ENCODE measurements at places on chromosomes 13 and 19.

DNA sequence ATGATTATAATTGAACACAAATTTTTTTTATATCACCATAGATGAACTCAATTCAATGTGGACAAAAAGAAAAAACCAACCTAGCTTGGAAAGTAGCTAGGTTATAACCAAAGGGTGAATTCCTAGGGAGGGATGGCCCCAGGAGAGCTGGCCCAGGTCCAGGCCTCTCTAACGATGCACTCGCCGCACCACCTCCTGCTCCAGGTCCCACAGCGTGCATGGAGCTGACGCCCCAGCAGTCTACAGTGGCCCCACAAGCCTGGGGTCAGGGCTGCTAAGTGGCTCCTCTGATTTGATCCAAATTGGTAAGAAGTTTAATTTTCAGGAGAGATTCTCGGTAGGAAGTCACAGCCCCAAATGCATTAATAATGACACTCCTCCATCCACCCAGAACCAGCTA is 48.8 kb downstream of the TSHZ3 start:
- DNase-seq = no peak

GRCh38 chr19:8363803-8364771 is at the start of gene ANGPTL4:
Gene ANGPTL4 (plus strand): TSS chr19:8364155. CDS start chr19:8364322, 167 bp downstream.
- peak; percentile 60 for DNase-seq

GRCh38 chr13:112880976-112881540 is 88.0 kb upstream of the MCF2L start:
- no peak for DNase-seq

GRCh38 chr13:23320926-23321534 is 112.5 kb downstream of the SACS start:
- no peak for DNase-seq

DNA sequence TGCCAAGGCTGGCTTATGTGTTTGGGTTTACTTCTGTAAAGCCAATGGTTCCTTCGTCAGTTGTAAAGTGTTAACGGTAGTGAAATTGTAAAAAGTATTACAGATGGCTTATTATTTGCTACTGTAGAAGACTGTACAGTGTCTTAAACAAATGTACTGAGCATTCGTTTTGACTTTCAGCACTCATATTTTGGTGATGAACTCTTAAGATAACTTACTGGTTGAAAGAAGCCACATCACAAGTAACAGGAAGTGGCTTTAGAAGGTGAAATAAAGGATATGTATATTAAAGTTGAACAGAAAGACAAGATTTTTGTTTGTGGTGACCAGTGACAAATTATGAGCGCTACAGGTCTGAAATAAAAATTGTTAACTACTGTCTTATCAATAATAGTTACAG is 64.2 kb downstream of the URI1 start:
- DNase-seq = peak; percentile 54

DNA sequence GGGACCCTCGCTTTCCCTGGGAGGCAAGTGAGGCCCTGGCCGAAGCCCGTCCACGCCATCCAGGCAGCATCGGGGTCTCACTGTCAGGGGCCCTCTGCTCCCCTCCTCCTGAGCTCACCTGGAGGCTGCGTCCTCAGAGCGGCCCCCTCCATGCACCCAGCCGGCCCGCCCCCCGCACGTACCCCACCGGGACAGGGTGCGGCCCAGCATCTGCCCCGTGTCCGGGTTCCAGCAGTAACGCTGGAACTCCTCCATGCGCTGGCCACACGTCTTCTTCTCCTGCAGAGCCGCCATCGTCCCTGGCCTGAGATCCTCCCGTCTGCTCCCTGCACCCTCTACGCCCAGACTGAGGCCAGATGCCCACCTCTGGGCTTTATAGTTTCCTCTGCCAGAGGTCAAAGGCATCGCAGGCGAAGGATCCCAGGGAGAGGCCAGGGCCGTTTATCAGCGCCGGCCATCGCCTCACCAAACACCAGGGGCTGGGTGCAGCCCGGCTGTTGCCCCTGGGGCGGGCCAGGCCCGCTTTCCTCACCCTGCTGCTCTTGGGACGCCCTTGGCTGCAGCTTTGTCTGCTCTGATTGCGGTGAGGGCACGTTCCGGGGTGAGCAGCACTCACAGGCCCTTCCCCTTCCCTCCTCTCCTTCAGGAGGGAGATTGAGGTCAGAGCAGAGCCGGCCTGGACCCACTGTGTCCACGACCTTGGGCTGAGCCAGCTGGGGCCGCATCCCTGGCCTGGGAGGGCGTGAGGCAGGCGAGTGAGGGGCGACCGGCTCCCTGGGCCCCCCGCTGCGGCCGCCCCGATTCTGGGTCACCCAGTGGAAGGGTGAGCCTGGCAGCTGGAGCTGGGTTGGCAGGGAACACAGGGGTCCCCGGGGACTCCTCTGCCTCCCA is at the start of gene ATP4B:
TSS of gene ATP4B (minus strand) at position 348 of the 891 bp plus-strand sequence. CDS start at position 294, 54 bp downstream.
- no peak for DNase-seq

GRCh38 chr13:32650705-32651311 is 64.6 kb downstream of the PDS5B start:
- DNase-seq = peak; percentile 88

GRCh38 chr13:101837288-101837687 is 384.8 kb downstream of the ITGBL1 start:
- no peak for DNase-seq

GRCh38 chr13:33218020-33218419 is 67.5 kb downstream of the STARD13 start:
- DNase-seq = no peak

DNA sequence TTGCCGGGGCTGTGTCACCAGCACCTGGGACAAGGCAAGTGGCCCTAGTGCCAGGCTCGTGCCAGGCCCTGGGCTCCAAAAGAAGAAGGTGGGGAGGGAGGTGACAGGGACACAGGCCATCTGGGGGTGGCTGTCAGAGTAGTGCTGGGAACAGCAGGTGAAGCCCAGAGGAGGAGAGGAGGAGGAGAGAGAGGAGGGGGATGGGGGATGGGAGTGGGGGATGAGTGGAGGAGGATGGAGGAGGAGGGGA is 18.7 kb downstream of the LSM4 start:
- no peak for DNase-seq

DNA sequence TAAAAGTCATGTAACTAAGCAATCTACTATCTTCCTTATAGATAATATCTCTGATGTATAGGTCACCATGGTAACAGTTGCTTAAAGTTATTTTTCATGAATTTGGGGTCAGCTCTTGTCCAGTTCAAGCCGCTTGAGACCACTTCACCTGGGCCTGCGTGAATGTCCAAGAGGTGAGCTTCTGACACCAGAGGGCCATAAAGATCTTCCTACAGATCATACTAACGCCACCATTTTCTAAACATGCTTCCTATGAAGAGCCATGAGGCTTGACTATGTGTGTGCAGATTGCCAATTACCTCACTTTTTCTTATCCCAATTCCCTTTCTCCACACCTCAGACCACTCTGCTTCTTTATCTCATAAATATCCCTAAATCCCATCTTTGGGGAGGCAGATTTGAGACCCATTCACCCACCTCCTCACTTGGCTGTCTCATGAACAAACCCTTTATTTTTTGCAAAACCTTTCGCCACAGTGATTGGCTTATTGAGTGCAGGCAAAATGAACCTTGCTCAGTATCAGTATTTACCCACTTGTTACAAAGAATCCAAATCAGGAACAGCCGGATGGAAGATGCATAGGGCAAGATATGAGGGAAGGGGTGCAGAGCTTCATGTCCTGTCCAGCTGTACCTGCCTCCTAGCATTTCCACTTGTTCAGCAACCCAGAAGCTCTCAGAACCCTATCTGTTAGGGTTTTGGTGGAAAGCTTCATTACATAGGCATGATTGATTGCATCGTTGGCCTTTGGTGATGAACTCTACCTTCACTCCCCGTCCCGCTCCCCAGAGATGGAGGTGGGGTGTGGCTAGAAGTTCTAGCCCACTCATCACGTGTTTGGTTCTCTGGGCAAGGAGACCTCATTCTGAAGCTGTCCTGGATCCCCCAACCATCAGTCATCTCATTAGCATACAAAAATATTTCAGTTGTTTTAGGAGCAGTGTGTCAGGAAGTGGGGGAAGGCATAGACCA is 34.2 kb downstream of the FAM187B start:
- DNase-seq = no peak

- peak; percentile 27 for DNase-seq
These were observed 2.3 kb downstream of the ZSCAN5A start for GRCh38 chr19:56312342-56312741.

DNA sequence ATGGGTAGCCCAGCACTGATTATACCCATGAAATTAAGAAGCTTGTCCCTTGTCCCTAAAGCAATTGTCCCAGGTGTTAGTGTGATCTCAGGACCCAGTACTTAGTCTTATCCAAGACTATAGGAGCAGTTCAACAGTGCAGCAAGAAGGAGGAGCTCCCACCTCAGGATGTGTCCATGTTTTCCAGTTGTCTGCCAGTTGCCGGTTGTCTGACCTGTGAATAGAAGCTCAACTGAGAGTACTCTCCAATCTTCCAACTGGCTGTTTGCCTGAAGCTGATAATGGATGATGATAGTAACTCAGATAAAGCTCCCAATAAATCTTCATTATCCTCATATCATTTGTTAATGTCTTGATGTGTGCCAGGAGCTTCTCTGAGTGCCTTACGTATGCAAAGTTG is 107.2 kb upstream of the HTR2A start:
- no peak for DNase-seq

DNA sequence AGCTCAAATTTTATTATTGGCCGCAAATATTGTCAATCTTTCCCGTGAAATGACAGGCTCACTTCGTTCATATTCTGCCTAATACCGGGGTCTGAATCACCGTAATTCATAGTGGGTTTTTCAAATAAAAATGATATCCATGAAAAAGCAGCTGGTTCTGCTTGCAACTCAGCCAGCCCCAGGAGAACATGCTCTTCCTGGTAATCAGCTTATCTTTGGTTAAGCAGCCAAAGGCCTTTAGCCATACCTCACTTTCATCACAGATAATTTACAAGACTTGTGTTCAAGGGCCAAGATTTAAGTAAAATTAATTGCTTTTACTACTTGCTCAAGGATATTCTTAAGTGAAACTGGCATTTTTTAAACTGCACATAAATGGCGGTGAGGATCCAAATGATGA is 22.5 kb downstream of the RNASEH2B start:
- peak; percentile 66 for DNase-seq

GRCh38 chr19:41449079-41449864 is 6.3 kb downstream of the ERICH4 start:
- peak; percentile 81 for DNase-seq

DNA sequence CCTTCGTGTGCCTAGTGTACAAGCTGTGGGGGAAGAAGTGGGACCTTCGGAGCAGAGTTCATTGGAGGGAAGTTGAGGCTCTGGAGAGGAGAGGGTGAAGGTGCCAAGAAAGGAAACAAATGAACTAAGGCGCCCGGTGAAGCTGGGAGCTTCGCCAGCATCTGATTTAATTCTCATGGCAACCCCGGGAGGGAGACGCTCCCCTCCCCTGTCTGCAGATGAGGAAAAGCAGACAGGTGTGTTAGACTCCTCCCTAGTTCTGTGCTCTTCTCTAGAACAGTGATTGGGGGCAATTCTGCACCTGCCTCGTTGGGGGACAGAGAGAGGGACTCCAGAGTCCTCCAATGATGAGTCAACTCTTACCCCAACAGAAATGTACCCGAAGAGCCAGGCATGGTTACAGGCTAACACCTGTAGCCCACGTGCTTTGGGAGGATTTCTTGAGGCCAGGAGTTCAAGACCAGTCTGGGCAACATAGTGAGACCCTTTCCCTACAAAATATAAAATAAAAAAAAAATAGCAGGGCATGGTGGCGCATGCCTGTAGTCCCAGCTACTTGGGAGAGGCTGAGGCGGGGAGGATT is 4.2 kb downstream of the SSC5D start:
- DNase-seq = no peak

- DNase-seq = peak; percentile 86
These were observed 34.2 kb downstream of the TDRD3 start for GRCh38 chr13:60431108-60431700.

DNA sequence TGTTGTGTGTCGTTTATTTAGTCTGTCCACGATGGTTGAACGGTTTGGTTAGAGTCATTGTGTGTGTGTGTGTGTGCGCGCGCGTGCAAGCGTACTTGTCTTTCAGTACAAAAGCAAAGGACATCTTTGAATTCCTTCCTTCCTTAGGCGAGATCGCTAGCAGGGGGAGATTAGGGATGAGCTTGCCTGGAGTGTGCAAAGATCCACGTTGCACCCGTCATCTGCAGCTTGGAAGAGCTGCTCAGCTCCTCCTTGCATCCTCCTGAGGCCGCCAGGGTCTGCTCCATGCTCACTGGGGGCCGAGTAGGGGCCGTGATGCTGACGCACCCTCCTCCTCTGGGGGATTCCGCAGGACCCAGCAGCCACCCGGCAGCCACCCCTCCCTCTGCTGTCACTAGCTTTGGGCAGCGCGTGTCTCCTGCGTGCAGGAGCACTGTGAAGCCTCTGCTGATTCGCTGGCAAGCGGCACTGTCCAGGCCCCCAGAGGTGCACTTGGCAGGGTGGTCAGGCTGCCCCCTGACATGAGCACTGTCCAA is 137.3 kb downstream of the KDM4B start:
- no peak for DNase-seq

All from hematopoietic multipotent progenitor cell treated with erythropoietin and hydrocortisone succinate and interleukin-3 and kit ligand, for 4 days (in vitro differentiated cells).